ENCODE measurements at places on chromosomes 4 and X.

DNA sequence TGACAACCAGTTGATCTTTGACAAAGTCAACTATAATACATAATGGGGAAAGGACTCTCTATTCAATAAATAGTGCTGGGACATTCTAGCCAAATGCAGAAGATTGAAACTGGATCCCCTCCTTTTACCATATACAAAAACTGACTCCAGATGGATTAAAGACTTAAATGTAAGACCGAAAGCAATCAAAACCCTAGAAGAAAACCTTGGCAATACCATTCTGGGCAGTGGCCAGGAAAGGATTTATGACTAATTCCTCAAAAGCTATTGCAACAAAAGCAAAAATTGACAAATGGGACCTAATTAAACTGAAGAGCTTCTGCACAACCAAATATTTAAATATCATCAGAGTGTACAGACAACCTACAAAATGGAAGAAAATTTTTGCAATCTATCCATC is 185.1 kb downstream of the NPNT start:
- no peak for DNase-seq

GRCh38 chr4:161577579-161578301 is 586.1 kb downstream of the FSTL5 start:
- no peak for DNase-seq

- DNase-seq, result no peak
These were observed 21.9 kb downstream of the GPRIN3 start for GRCh38 chr4:89285745-89286144.

DNA sequence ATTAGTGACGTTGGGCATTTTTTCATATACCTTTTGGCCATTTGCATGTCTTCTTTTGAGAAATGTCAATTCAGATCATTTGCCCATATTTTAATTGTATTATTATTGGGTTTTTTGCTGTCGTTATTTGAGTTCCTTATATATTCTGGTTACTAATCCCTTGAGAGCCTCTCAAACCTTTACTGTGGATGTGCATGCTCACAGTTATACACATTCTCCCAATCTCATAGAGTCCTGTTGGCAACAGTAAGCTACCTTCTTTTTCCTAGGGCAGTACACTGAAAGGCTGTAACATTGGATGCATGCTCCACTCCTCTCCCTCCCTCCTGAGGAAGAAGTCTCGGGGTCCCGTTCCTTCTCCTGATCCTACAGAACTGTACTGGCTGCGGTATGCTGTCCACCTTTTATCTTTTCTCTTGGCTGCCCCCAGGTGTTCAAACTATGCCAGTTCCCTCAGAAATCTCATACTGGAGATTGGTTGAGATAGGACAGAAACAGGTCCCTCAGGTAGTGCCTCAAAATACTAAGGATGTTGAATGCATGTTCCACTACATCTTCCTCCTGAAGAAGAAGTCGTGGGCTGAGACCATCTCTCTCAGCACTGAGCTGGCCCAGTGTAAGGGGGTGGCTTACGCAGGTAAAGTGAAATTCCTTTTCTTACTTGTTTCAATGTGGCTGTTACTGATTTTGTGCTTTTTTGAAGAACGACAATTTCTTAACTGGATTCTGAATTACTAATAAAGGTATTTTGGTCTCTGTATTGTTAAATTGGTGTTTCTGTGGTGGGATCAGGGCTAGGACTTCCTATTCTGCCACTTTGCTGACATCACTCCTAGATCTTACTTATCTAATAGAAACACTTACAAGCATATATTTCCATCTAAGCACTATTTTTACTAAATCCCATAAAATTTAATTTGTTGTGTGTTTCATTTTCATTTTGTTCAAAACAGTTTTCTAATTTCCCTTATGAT is 145.4 kb upstream of the HUWE1 start:
- DNase-seq, result no peak

DNA sequence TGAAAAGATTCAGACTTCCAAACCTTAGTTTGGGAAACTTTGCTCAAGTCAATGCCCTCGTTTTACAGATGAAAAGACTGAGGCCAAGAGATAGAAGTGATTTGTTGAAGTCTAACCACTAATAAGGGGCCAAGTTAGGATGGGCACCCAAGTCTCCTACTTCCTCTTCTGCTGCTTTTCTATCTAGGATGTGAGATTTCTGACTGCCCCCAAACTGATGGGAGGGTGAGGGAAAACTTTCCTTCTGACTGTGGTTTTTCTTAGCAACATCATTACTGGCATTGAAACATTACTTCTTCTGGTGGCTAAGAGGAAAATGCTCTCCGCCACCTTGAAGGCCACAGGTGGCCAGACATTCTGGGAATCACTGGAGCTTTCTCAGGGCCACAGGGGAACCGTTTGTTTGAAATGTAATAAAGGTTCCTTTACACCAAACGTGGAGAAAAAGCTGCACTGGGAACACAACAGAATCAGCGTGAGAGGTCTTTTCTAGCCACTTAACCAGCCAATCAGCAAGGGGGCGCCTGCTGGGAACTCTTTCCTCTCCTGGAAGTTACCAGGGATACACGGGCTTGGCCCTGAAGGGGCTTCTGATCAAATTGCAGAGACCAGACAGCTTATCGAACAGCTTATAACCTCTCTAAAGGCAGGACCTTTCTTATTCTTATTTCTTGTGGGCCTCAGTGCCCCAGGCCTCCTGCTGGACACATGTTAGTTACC is 115.9 kb upstream of the TEX13D start:
- no peak for DNase-seq

DNA sequence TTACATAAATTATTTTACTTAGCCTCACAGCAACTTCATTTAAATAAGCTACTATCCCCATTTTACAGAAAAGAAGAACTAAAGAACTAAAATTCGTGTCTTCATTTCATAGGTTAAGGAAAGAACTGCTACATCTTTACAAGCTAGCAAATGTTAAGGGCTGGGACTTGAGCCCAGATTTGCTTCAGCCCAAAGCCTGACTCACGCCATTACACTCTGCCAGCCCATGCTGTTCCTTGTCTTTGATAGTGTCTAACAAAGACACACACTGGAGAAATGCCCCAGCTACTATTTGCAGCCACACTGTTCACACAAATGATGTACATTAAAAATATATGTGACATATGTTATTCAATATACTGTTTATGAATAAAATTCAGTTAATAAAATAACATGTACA is 29.0 kb upstream of the ERVMER34-1 start:
- DNase-seq, result no peak

DNA sequence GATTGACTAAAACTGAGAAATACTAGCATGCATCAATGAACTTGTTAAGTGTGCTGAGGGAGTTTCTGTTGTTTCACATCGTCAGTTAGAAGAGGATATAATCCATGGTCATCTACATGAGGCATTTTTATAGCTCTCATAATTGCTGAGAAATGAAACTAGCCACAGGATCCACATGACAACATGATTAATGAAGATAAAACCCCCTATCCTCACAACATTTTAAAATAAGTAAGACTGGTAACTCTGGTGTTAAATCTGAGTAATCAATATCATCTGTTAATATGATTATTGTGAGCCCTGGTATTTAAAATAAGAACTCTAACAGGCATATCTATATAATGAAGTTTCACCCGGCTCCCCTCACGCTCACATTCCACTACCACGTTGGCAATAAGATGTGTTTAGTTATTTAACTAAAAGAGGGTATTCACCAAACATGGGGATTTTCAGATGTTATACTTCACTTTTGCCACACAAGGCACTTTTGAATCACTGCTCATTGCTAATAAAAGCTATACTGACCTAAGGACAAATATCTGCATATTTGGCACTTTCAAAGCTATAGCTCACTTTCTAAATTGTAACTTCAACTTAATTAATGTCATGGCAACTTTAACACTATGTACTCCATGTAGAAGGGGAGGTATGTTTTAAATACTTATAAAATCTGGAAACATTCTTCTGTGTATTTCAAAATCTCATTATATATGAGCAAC is 6.7 kb downstream of the UNC5C start:
- DNase-seq, result no peak

- DNase-seq, result no peak
These were observed 59.1 kb downstream of the ANXA3 start for GRCh38 chr4:78610546-78611214.

GRCh38 chr4:55396308-55397125 is 760 bp downstream of the TMEM165 start:
- peak; percentile 23 for DNase-seq

GRCh38 chrX:19625612-19626011 is 110.3 kb upstream of the MAP3K15 start:
- DNase-seq, result no peak

- no peak for DNase-seq
These were observed 421.5 kb upstream of the GNPDA2 start for GRCh38 chr4:45147866-45148265.

GRCh38 chr4:139745111-139745639 is 79.6 kb downstream of the MGST2 start:
- DNase-seq, result no peak

- DNase-seq, result no peak
These were observed 17.4 kb downstream of the GALNT7 start for GRCh38 chr4:173185847-173186510.

DNA sequence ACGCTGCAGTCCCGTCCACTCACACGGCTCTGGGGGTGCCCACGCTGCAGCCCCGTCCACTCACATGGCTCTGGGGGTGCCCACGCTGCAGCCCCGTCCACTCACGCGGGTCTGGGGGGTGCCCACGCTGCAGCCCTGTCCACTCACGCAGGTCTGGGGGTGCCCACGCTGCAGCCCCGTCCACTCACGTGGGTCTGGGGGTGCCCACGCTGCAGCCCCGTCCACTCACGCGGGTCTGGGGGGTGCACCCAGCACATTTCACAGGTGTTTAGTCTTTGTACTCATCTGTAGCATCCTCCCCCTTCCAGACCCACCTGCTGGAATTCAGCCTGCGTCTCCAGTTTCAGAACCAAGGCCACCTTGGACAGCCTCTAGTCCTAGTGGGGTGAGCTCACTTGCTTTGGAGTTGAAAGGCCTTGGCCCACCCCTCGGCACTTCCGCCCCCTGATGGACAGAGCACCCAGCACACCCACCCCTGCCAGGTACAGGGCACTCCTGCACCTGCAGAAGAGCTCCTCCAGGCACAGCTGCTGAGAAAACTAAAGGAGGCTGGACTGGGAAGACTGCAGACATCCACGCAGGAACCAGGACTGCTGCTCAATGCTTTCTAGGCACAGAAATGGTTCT is 73.0 kb downstream of the ABLIM2 start:
- no peak for DNase-seq

DNA sequence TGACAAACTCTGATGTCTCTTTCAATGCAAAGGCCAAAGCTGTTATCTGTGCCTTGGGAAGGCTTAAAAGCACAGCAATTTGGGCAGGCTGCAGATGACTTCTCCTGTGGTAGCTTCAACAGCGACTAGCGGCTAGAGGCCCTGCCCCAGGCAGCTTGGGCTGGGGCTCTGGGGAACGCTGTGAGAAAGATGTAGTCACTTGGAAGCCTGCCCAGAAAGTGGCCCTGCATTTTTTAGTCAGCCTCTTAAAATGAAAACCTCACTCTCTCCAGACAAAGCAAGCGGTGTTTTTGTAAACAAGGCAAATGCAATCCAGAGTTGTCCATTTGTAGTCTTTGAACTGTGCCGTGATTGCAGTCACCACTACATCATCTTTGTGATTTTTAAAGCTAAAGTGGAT is 27.5 kb downstream of the PCYT1B start:
- no peak for DNase-seq

- no peak for DNase-seq
These were observed 63.8 kb upstream of the HPRT1 start for GRCh38 chrX:134396174-134396573.

GRCh38 chr4:55793479-55793878 is 26.1 kb upstream of the EXOC1L start:
- no peak for DNase-seq

GRCh38 chr4:10803713-10804343 is 119.3 kb upstream of the CLNK start:
- DNase-seq, result no peak

GRCh38 chr4:8188085-8188484 is 11.0 kb upstream of the SH3TC1 start:
- DNase-seq, result no peak

GRCh38 chrX:18917831-18918230 is 66.1 kb downstream of the PHKA2 start:
- no peak for DNase-seq

GRCh38 chr4:1207603-1208265 is 35.4 kb upstream of the SPON2 start:
- DNase-seq, result no peak

GRCh38 chrX:15856636-15857035 is 2.0 kb upstream of the AP1S2 start:
- DNase-seq, result no peak

DNA sequence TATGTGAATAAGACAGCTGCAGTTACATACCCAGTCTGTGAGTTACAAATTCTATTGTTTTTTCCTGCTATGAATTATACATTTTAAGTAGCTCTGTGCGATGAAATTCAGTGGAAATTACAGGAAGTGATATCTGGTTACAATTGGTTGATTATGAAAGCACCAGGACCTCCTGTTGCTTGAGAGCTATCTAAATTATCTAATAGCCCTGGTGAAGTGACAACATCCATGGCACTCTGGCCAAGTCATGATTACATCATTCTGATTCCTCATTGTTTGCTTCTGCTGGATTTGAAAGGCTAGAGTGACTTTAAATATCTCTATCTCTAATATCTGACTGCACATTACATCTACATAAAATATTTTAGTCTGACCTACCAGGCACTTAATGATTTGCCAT is 515.0 kb downstream of the CFAP47 start:
- no peak for DNase-seq

DNA sequence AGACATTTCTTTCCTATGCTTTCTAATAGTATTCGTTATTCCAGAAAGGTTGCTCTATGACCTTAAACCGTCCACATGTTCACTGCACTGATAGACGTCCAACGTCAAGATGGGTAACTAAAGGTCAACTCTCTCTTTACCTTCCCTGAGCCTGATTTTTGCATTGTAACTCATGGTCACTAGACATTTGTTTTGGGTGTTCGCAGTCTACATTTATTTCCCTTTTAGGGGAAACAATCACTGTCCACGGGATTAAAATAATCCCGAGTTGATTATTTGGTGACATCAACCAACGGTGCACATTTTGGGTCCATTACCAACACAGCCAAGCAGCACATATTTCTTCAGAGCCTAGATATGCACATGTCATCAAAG is 540 bp upstream of the HADH start:
- DNase-seq, result no peak

- DNase-seq, result no peak
These were observed 2.1 kb upstream of the SRPK3 start for GRCh38 chrX:153778684-153779101.
